ENCODE measurements at places on chromosomes 2 and 18.

GRCh38 chr18:12507007-12507406, 99.3 kb downstream of the PRELID3A start:
- no peak for DNase-seq

DNA sequence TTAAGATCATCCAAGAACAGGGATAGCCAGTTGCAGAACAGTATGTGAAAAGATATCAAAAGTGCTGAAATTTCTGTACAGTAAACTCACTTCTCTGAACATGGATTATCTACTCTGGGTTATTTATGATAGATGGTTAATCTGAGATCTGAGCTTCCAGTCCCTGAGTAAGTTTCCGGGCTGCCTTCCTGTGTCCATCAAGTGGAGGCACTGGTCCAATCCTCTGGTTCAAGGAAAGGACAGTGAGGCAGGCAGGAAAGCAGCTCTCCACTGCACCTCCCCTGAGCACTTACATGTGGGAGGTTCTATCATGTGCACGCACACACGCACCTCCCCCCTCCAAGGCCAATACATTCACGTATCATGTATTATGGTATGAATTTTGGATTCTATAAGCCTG, 32.5 kb downstream of the GPR45 start:
- no peak for DNase-seq

GRCh38 chr2:83970217-83970929, 488.7 kb downstream of the SUCLG1 start:
- DNase-seq = no peak

DNA sequence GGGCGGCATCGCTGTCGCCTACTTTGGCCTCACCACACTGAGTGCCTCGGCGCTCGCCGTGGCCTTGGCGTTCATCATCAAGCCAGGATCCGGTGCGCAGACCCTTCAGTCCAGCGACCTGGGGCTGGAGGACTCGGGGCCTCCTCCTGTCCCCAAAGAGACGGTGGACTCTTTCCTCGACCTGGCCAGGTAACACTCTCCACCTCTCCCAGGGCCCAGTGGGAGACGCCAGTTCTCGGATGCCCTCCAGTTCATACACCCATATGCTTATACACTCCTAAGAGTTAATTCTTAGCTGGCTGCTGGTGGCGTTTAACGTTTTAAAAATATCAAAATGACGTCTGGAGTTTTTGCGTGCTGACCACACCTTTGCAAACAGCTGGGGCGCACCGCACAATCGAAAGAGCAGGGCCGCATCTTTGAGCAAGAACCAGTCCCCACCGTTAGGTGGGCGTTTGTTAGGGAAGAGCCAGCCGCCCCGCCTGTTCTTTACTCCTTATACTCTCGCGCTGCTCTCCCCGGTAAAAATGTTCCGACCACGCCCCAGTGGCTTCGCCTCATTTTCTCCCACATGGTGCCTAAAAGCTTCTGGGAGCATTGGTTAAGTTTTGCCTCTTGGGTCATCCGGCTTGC, 899 bp downstream of the SLC1A4 start:
- DNase-seq = no peak

DNA sequence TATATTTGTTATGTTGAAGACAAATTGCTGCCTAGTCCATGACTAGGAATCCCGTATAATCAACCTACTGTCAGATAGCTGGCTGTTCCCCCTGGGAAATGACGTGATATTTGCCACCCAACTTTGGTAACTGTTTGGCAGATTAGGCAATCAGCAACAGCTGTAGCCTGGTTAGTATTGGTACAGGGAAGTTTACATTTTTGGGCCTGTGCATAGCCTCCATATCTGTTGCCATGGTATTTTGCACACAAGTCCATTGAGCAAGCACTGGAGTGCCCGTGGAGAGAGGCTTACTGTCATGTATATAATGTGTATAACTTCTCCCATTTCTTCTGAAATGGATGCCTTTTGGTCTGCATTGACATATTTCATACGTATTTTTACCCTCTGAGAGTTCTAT, 27.7 kb downstream of the BIRC6 start:
- no peak for DNase-seq

GRCh38 chr2:232349946-232350635, 28.5 kb upstream of the ALPP start:
- no peak for DNase-seq

DNA sequence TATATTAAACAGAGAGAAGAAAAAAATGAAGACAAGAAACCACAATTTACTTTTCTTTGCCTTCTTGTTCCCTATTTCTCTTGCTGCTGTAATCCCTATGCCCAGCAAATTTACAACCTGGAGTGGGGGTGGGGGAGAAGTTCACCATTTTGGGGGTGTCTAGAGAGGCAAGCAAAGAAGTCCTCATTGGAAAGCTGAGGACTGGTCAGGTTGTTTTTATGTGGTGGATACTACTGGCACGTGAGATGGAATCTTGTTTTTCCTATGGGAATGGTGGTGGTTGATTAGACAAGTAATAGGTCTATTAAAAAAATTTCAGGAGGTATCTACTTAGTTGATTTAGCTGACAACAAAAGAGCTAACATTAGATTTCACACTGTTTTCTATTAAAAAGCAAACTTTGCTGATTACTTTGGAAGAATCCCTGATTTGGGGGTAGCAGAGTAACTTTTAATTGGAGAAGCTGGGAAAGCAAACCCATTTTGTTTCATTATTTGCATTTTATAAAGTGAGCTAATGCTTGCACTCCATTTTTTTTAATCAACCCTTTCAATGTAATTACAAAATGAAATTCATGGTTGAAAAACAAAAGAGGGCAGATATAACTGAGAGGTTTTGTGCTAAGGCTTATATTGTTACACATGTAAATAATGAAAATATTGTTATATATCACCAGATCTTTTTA, 6.0 kb downstream of the POU3F3 start:
- no peak for DNase-seq

GRCh38 chr2:102932501-102932900, 170.7 kb downstream of the TMEM182 start:
- no peak for DNase-seq

- DNase-seq = no peak
Measured at GRCh38 chr2:24907116-24907515, 12.9 kb downstream of the ADCY3 start.

DNA sequence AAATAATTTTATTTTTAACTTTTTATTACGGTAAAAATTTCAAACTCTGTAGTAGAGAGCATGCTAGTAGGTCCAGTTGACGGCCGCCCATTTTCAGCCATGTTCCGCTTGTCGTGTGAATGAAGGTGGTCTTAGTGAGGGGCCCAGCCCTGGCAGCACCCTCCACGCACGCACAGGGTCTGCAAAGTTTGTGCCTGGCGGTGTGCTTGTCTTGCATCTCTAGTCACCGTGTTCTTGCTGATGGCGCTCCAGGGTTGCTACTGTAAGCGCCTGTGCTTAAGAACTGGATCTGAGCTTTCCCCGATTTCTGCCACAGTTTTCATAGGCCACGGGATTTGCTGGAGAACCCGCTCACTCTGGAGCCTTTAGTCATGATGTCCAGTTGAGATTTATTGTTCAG, 28.9 kb downstream of the LDLRAD4 start:
- no peak for DNase-seq

- DNase-seq = no peak
Measured at GRCh38 chr18:45589356-45590035, 25.8 kb upstream of the SLC14A2 start.
